ENCODE measurements at places on chromosomes 6 and 20.

GRCh38 chr6:12182676-12183075, 107.5 kb upstream of the EDN1 start:
- no peak for DNase-seq

DNA sequence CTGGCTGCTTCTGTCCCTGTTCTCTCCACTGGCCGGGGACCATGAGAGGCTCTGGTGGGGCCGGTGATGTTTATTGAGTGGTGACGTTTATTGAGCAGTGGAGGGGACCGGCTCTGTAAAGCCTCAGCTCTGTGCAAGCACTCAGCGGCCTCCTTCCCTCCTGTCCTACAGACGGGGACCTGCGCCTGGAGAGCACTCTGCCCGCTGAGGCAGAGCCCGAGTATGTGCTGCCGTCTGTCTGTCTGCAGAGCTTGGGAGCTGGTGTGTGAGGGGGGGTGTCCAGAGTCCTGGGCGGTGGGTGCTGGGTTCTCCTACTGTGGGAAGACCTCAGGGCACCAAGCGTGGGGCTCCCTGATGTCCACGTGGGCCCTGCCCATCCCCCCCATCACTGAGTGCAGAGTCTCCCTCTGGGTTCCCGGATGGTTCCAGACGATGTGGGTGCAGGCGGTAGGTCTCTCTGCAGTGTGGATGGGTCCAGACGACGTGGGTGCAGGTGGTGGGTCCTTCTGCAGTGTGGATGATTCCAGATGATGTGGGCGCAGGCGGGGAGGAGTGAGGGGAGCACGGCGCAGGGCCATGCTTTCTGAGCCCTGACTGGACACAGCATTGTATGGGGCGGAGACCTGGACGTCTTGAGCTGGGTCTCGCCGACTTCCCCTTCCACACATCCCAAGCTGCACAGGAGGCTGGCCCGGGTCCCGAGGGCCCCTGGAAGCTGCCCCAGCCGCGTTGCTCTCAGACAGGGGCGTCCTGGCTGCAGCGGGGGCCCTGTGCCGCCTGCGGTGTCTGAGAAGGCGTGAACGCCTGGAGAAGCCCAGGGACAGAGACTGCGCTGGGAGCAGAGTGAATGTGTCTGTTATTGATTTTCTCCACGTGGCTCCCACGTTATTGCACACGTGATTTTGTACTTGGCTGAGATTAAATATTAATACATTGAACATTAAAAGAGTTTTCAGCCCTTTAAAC, 14.9 kb upstream of the BHLHE23 start:
- DNase-seq = no peak

GRCh38 chr6:53327017-53327395, 21.7 kb downstream of the ELOVL5 start:
- no peak for DNase-seq

GRCh38 chr6:38773338-38773737, 58.2 kb downstream of the DNAH8 start:
- DNase-seq = no peak

DNA sequence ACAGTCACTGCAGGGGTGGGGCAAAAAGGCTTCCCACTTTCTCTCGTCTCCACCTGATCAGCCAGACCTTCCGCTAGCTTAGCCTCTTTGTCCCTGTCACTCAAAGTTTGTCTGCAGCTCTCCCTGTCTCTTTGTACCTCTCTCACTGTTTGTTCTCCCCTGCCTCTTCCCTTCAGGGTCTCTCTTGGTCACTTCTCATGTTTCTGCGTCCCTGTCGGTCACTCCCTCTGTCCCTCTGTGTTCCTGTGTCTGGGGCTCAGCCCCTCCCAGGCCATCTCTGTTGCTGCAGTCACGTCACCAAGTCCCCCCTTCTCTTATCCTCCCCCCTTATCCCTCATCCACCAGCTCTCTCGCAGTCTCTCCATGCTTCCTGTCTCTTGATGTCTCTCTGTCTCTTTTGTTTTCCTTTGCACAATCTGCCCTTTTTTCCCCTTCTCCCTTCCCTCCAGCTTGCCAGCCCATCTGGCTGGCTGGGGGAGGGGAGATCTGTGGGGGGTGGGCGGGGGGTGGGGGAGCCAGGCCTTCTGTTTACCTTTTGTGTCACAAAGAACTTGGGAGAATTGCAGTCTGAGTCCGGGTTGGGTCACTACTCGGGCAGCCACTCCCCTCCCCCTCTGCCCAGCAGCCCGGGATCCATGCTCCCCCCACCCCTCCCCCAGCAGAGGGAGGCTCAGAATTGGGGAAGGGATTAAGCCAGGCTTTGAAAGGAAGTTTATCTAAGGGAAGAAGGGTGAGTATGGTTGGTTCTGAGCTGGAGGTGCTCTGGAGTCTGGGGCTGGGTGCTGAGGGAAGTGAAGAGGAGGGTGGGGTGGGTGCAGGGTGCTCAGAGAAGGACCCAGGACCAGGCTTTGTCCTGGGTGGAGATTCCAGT, 32.3 kb downstream of the FOXP4 start:
- DNase-seq = no peak

- no peak for DNase-seq
These were observed 61.9 kb upstream of the OPRM1 start for GRCh38 chr6:153976921-153977693.

DNA sequence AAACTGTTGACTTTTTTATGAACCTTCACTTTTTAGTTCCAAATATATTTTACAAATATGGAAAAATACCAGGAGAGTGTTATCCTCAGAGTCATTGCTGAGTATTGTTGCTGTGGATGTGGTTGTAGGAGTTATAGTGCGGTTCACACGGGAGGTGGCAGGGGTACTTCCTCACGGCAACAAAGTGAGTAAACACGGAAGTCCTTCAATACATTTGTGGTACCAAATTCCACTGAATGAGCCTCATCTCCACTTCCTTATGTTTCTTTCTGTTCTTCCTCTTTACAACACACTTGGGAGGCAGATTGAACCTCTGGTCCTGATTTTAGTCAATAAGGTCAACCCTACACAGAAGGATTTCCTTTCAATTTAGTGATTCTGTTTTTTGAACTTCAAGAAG, 371.8 kb downstream of the BTBD3 start:
- DNase-seq = no peak

DNA sequence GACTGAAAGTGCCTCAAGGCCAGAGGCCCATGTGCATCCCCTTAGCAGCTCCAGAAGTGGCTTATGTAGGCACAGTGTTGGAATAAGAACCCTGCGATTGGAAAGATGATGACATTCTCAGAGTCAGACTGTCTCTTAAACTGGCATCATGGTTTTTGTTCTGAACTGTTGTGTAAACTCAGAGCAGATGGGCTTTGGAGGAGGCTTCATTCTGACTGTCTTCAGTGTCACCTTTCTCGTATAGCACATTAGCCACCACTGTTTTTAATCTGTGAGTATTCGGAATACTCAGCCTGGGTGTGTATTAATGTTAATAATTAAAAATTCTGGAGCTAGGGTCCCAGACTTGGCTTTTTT, 140.9 kb downstream of the JARID2 start:
- no peak for DNase-seq

DNA sequence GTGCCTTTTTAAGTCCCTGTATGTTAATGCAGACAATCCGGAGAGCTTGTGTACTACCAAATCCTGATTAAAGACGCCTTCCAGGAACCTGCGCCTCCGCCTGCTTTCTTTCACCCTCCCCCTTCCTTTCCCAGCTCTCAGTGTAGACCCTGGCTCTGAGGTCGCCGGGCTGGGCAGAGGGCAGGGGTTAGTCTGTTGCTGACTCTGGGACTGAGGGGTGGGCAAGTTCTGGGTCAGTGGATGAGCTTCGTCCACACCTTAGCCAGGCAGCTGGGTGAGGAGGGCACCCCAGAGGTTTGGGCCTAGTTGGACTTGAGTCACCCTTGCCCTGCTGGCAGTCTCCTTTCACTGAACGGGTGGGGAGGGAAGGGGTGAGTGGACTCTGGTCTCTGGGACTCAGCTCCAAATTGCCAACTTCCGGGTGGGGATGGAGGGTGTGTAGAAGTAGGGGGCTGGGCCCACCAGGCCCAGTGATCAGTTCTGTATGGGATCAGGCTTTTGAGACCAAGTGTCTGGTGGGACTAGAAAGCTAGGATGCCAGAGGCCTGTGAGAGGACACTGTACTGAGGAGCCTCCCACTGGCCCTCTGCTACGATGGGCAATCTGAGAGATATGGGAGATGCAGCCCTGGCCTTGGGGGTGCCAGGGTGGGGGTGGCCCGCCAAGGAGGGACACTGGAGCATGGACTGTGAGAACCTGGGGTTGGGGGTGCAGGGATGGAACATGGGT, 21.3 kb upstream of the SLC22A7 start:
- no peak for DNase-seq

DNA sequence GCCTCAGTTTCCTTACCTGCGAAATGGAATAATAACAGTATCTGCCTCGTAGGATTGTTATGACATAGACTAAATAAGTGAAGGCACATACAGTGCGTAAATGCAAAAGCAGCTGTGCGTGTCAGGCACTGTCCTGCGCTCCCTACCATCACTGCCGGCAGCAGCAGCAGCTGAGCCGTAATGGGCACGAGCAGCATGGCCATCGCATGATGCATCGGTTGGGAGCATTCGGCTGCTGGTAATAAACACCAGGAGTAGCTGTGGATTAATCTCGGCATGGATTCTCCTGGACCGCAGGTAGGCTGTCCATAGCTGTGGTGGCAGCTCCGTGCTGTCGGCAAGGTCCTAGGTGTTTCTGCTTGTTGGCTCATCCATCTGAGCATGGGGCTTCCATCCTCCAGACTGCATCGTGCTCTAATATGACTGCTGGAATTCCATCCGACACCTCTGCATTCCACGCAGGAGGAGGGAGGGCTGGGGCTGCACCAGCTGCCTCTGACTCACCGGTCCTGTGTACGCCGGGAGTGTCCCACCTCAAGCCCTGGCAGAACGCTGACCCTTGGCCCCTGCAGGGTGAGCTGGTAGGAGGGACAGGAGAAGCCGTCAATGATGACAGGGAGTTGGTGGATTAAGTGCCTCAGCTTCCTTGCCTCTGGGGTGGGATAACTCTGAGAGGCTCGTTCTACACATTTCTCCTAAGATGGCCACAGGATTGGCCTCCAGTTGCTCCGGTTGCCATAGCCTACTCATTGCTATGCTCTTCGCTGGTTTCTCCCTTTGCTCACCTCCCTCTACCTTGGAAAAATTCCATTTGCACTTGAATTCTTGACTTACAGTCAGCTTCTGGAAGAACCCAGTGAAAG, 100.9 kb upstream of the PMEPA1 start:
- DNase-seq = no peak

DNA sequence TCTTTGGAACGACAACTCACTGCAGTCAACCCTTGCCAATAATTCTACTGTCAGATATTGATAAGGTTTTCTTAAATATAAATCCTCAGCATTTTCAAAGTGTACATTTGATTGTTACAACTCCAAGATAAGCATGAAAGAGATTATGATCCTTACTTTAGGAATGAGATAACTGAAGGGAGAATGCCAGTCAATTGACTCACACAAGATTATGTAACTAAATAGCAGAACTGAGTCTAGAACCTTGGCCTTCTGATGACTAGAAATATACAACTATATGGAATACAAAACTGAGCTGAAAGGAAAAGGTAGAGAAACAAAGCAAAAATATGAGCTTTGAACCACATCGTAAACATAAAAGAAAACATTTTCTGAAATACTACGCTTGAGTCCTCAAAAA, 26.9 kb upstream of the STXBP5 start:
- no peak for DNase-seq

DNA sequence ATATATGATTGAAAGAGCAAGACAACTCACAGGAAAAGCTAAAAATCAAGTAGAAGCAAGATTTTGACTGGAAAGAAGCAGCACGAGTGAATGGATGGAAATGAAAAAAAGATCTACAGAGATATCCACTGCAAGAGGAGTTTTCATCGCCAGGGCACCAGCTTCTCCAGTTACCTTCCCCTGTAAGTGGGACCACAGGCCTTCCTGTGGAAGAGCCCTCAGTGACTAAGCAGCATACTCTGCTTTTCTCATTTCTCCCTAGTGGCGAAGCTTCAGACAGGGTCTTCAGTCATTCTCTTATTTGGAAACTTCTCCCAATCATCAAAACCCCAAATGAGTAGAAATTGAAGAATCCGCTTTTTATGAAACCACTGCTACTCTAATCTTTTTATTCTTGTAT, 40.5 kb downstream of the ADGRB3 start:
- no peak for DNase-seq

DNA sequence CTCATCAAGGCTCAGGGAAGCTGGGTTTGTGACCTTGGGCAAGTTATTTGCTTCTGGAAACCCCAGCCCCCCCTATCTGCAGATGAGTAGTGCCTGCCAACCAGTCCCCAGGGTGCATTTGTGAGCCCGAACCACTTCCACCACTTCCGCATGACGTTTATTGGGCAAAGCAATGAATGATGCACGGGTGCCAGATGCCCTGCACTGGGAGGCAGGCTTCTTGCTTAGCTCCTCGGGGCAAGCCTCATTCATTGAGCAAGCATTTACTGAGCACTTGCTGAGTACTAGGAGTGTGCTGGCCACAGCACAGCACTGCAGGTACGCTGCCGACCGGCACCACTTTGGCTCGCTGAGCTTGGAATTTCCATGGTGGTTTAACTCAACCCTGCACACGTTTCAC, 60.2 kb downstream of the GNAS-AS1 start:
- no peak for DNase-seq

Measured in activated T-helper 9 cell treated with anti-CD3 and anti-CD28 coated beads, Interleukin-2, amount 50 U/mL, for 16 hours (primary cell).